Activated naive CD4-positive, alpha-beta T cell treated with anti-CD3 and anti-CD28 coated beads, Interleukin-2, amount 10 ng/mL, durations not matched to agents 7 days and 5 days (primary cell): ENCODE measurements at places on chromosomes 2 and 18.

DNA sequence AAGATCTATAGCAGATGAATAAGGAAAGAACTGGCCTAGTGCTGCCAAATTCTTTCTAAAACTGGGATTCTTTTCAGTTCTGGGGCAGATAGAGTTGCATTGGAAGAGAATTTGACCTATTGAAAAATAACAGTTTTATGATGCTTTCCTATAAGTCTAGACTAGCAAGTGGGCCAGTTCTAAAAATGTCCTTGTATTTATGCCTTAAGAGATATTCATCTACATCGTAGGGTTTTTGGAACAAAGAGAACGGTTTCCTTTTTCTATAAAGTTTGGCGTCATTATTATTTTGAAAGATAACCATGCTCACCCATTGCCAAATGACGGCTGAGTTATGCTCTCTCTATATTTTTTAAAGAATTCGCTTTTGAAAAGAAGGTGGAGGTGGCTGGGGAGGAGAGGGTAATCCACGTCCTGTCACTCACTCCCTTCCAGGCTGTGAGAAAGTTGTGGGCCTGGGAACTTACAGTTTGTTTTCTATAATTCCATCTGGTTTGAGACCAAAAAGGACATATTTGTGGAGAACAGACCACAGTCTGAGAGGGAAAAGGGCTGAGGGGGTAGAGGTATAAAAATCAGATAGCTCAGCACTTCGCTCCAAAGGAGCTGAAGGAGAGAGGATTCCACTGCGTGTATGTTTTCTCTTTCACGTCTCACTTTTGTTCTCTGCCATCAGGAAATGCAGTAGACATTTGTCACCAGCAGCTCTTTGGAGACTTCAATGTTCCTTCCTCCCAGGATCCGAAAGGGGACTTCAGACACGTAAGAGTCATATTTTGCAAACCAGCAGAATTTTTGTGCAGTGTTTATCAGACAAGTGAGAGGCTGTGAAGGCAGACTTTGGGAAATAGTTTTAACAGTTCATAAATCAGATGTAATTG is 281.9 kb upstream of the FN1 start:
- no peaks in the 10 kb centered on the region for H3K4me1 ChIP-seq
- H3K36me3 ChIP-seq: no peaks in the 10 kb centered on the region
- no peak overlapping the region for H3K4me3 ChIP-seq

- H3K36me3 ChIP-seq: no peaks in the 10 kb centered on the region
- peak; percentile 52 for DNase-seq
- H3K27ac ChIP-seq: no peak overlapping the region
- no peak overlapping the region for H3K4me3 ChIP-seq
- no peaks in the 10 kb centered on the region for H3K4me1 ChIP-seq
Observed at GRCh38 chr2:208033701-208034502, 8.6 kb upstream of the PLEKHM3 start.

- no peak for DNase-seq
- H3K36me3 ChIP-seq: peaks cover 3% of the 10 kb centered on the region
- H3K27ac ChIP-seq: no peak overlapping the region
- peaks cover 18% of the 10 kb centered on the region for H3K4me1 ChIP-seq
Observed at GRCh38 chr18:57627488-57627887, 5.9 kb upstream of the NARS1 start.

GRCh38 chr2:164054651-164055050 is 318.8 kb upstream of the FIGN start:
- H3K4me1 ChIP-seq: no peaks in the 10 kb centered on the region
- H3K27ac ChIP-seq: no peak overlapping the region
- H3K4me3 ChIP-seq: no peak overlapping the region
- H3K27me3 ChIP-seq: no peaks in the 10 kb centered on the region
- DNase-seq: no peak
- no peaks in the 10 kb centered on the region for H3K36me3 ChIP-seq

GRCh38 chr2:122927710-122928557 is 1097.2 kb upstream of the CNTNAP5 start:
- no peaks in the 10 kb centered on the region for H3K36me3 ChIP-seq
- no peaks in the 10 kb centered on the region for H3K27me3 ChIP-seq
- H3K27ac ChIP-seq: no peak overlapping the region
- DNase-seq: no peak

DNA sequence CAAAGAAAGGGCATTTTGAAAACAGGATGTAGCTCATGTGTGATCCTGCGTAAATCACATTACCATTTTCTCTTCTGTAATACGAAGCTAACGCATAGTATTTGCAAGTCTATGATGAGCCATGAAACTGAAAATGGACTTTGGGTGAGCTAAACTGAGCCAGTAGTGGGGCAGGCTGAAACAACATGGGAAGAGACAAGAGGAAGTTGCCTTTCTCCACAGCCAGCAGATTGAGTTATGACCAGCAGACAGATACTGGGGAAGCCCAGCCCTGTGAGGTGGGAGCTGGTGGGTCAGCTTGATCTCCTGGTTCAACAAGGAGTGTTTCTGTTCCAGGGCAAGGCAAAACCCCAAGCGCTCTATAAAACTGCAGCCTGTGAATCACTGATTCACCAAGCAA is 11.8 kb downstream of the CYRIA start:
- H3K4me3 ChIP-seq: no peak overlapping the region
- peaks cover 8% of the 10 kb centered on the region for H3K27me3 ChIP-seq
- DNase-seq: no peak
- H3K36me3 ChIP-seq: no peaks in the 10 kb centered on the region
- no peak overlapping the region for H3K27ac ChIP-seq

DNA sequence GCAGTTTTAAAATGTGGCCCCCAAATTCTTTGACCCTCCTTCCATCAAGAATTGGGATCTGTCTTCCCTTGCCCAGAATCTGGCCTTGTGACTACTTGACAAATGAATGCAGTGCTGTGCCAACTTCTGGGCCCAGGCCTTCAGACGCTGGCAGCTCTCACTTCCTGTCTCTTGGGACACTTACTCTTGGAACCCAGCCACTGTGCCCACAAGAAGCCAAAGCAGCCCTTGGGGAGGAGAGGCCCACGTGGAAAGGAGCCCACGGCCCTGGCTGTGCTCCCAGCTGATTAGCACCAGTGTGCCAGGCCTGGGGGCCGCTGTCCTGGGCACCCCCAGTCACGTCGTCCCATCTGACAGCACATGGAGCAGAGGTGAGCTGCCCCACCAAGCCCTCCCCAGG is 56.6 kb downstream of the RPL37A start:
- H3K4me1 ChIP-seq: no peaks in the 10 kb centered on the region
- no peak overlapping the region for H3K27ac ChIP-seq
- no peak for DNase-seq
- no peak overlapping the region for H3K4me3 ChIP-seq
